ENCODE measurements at places on chromosomes 2 and 18.

- H3K27ac ChIP-seq, result no peak overlapping the region
- H3K27me3 ChIP-seq, result no peaks in the 10 kb centered on the region
- H3K4me3 ChIP-seq, result no peak overlapping the region
- no peak for DNase-seq
Measured at GRCh38 chr18:37900326-37900725, 334.7 kb upstream of the CELF4 start.

GRCh38 chr2:158192515-158193443, 91.1 kb downstream of the UPP2 start:
- H3K27me3 ChIP-seq, result no peaks in the 10 kb centered on the region
- H3K4me3 ChIP-seq, result no peak overlapping the region
- H3K27ac ChIP-seq, result no peak overlapping the region

- H3K4me1 ChIP-seq, result no peaks in the 10 kb centered on the region
- H3K36me3 ChIP-seq, result peaks cover 4% of the 10 kb centered on the region
- H3K27ac ChIP-seq, result no peak overlapping the region
Measured at GRCh38 chr18:56747032-56747658, 96.0 kb downstream of the WDR7 start.

- no peak overlapping the region for H3K4me3 ChIP-seq
- no peak overlapping the region for H3K27ac ChIP-seq
Measured at GRCh38 chr2:8086796-8087479, 594.9 kb upstream of the ID2 start.

DNA sequence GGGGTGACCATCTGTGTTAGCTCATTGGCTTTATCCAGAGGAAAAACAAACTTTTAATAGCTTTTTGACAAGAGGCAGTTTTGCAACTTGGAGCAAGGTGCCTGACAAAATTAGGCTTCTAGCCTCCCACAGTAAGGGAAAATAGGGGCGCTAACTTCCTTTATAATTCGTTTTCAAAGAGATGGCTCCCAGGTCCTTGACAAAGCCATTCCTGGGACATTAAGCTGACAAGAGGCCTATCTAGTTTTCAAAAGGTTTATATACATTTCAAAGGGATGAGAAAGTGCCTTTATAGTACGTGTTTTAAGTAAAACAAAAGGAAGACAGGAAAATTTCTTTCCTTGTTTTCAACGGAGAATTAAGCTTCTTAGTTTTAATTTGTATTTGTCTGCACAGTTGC, 159.4 kb upstream of the GCFC2 start:
- no peaks in the 10 kb centered on the region for H3K36me3 ChIP-seq
- H3K27me3 ChIP-seq, result no peaks in the 10 kb centered on the region
- no peaks in the 10 kb centered on the region for H3K4me1 ChIP-seq

Measured in lower lobe of right lung (tissue), 2 donors.